Type B pancreatic cell (in vitro differentiated cells): ENCODE measurements at places on chromosomes 16 and 17.

DNA sequence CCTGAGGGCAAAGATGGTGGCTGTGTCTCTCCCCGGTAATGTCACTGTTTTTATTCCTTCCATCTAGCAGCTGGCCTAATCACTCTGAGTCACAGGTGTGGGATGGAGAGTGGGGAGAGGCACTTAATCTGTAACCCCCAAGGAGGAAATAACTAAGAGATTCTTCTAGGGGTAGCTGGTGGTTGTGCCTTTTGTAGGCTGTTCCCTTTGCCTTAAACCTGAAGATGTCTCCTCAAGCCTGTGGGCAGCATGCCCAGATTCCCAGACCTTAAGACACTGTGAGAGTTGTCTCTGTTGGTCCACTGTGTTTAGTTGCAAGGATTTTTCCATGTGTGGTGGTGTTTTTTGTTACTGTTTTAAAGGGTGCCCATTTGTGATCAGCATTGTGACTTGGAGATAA lies 5.5 kb upstream of the RAPGEFL1 start:
- DNase-seq, result no peak

DNA sequence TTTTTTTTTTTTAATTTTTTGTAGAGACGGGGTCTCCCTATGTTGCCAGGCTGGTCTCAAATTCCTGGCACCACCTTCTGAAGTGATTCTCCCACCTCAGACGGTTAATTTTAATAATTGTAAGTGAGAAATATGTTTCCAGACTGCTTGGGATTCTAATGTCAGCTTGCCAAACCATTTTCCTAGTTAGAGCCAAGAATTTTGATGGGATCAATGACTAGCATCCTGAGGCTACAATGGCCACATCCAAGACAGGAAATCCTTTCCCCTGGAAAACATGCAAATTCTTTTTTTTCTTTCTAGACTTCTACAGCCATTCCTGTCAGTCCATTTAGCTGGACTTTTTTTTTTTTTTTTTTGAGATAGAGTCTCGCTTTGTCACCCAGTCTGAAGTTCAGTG lies 32.6 kb downstream of the IGF2BP1 start:
- no peak for DNase-seq

DNA sequence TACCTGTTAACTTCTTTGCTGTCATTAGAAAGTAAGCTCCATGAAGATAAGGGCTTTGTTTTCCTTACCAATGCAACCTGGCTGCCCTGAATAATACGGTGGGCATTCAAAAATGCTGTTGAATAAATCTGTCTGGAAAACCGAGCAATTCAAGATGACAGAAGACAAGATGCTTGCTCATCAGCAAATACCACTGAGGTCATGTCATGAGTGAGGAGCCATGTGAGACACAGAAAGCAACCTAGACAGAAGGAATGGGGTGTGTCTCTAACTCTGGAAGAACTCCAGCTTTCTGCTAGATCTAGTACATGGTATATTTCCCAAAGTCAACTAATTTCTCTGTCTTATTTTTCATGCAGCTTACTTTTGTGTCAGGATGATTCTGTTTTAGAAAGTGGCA lies 64.2 kb downstream of the STH start:
- DNase-seq, result no peak

- no peak for DNase-seq
Observed at GRCh38 chr16:11100239-11100750, 155.7 kb downstream of the SOCS1 start.

GRCh38 chr17:17626151-17626805 lies 34.8 kb upstream of the PEMT start:
- no peak for DNase-seq

DNA sequence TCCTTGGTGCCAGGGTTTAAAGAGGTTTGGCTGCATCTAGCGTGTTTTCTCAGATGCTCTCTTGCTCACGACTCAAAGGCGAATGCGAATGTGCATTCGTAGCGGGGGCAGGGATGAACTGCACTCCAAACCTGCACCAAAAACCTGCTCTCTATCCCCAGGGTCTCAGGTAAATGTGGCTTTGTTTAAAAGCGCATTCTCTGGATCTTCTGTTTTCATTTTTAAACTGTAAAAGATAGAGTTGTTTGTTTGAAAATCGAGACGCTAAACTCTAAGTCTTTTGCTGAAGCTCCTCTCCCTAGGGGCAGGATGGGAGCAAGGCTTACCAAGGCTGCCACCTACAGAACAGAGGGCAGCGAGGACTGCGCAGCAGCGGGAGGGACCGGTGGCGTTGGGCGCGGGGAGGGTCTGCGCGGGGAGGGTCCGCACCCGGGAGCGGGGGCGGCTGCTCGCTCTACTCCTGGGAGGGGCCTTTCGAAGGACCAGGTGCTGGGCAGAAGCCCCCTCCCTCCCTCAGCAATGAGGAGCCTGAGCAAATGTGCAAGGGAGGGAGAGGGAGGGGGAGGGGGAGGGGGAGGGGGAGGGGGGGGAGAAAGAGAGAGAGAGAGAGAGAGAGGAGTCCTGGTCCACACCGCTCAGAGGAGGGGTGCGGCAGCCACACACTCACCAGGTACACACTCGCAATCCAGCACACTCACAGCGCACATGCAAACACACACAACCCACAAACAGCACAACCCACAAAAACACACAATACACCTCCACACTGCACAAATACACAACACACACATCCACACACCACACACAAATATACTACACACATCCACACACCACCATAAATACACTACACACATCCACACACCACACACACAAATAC lies 142.8 kb downstream of the GRIN2A start:
- no peak for DNase-seq

DNA sequence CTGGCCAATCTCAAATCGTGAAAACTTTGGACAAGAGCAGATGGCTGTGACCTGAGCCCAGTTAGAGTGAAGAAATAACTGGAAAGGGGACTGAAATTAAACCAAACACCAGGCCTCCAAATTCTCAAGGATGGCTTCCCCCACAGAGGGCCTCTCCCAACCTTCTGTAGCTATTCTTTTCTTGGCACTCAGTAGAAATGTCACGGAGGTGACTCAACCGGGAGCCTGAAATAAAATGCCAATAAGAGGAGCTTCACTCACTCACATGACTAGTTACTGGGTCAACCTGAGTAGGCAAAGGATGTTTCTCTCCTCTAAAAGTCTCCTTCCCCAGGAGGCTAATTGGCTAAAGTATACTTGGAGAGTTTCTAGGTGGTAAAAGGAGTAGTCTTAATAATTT lies 230.7 kb downstream of the MAF start:
- no peak for DNase-seq

DNA sequence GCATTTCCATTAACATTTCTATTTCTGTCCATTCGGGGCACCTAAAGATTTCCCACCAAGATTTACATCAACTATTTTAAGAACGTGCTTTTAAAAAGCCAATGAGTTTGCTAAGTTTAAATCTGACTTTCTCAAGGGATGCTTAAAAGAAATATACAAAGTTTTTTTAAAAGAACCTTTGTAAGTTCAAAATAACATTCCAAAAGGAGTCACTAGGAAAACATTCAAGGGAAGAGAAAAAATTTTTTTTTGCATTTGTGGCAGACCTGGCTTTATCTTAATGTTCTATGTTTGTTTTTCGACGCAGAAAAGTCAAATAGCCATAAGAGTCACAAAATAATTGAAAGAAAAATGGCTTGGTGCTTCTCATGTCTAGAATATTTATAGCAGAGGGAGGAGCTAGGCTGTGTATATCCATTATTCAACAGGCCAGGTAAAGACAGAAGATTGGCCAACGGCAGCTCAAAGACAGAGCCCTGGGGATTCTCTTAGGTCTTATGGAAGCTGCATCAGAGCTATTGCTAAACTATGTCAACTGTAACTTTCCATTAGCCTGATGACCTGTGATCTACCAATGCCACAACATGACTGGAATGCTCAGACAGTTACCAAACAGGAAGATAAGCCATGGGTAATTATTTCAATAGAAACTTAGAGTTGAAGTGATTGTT lies 37.8 kb upstream of the MYOCD start:
- DNase-seq, result no peak

DNA sequence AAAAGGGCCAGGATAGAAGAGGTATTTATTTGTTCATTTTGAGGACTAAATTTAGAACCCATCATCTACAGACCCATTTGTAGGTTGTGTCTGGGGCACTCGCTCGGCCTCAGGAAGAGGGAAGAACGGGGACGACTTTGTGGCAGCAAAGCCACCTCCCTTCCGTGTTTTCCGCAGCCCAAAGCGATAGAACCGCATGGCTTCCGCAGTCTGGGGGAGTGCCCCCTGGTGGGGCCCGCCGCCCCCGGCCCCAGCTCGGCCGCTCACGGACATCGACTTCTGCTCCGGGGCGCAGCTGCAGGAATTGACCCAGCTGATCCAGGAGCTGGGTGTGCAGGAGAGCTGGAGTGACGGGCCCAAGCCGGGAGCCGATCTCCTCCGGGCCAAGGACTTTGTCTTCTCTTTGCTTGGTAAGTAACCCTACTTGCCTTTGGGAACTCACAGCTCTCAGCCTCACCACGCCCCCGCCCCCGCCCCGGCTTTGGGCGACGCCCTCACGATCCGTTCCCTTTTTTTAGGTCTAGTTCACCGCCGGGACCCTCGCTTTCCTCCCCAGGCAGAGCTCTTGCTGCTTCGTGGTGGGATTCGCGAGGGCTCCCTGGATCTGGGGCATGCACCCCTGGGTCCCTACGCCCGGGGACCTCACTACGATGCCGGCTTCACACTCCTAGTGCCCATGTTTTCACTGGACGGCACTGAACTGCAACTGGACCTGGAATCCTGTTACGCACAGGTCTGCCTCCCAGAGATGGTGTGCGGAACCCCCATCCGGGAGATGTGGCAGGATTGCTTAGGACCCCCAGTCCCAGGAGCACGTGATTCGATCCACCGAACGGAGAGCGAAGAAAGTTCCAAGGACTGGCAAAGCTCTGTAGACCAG lies 681 bp downstream of the TMEM102 start:
- no peak for DNase-seq

- DNase-seq, result no peak
Observed at GRCh38 chr17:67689534-67690177, 28.1 kb upstream of the NOL11 start.

DNA sequence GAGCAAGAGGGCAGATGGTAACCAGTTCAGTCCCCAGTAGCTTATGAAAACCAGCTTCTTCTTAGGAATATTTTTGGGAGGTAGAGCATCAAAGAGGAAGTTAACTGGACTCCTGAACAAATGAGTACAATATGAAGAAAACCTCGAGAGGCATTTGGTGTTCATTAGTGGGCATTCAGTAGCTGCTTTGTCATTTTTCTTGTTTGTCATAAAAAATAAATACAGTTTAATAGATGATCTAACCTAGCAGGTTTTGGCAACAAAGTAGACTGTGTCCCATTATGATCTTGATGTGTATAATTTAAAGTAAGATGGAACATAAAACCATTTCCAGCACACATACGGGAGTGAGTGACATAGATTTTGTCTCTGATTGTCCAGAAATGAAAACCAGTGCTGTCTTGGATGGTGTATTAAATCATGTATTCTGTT lies 173.1 kb downstream of the HS3ST3A1 start:
- no peak for DNase-seq

DNA sequence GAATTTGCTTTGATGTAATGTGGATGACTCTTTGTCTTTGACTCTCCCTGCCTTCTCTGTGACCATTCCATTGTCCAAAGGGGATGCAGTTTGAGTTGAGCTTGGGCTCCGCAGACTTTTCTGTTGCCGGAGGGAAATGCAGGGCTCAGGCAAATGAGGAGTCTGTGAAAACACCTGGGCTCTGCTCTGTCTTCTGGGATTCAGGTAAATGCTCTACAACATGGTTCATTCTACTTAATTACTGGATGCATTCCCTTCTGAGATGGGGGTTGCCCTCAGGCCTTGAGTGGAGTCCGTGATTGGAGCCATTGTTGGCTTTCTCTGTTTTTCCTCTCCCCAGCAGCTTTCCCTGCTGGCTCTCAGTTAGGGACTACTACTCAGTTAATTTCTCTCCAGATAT lies 26.4 kb upstream of the SPNS2 start:
- no peak for DNase-seq

DNA sequence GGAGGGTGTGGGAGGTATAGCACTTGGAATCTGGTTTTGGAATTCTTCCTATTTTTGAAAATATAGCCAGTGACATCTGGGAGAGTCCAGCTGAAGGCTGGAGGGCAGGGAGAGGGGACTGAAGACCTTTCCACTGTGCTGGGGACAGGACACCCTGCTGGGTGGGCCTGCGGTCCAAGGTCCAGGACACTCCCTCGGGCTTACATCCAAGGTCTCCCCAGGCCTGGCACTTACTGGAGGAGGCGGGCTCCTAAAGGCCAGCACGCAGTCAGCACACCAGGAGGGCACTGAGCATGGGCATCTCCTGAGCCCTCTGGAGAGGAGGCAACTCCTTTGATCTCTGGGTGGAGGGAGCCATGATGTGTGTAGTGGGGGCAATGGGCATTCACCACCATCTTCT lies 35.5 kb upstream of the ETV4 start:
- DNase-seq, result no peak

DNA sequence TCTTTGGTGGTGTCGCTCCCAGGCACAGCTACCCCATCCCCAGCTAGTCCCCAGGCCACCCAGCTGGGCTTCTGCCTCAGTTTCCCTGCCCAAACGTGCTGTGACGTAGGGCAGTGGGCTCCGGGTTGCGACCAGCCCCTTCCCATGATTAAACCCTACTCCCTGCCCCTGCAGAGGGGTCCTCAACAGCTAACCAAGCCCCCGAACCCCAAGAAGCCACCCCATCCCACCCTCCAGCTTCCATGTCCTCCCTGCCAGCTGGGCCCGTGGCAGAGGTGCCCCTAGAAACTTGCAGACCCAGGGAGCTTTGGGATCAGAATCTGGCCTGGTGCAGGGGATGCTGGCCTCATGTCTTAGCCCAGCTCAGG lies 879 bp upstream of the NTN3 start:
- DNase-seq, result no peak

DNA sequence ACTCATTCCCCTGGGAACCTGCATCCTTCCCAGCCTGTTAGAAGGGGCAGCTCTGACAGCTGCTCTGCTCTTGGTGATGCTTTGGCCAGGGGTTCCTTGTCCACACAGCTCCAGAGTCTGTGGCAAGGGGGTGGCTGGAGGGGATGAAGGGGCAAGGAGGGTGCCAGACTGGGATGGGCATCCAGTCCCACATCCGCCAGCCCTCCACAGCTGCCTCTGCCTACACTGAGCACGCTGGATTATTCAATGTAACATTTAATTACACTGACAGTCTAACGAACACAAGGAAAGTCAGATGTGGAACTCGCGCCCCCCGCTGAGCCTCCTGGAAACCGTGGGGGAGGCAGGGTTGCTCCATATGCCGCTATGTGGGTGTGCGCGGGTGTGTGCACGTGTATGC lies 101.1 kb downstream of the C16orf78 start:
- no peak for DNase-seq

- DNase-seq, result no peak
Observed at GRCh38 chr16:5000573-5001001, 33.1 kb downstream of the NAGPA start.

DNA sequence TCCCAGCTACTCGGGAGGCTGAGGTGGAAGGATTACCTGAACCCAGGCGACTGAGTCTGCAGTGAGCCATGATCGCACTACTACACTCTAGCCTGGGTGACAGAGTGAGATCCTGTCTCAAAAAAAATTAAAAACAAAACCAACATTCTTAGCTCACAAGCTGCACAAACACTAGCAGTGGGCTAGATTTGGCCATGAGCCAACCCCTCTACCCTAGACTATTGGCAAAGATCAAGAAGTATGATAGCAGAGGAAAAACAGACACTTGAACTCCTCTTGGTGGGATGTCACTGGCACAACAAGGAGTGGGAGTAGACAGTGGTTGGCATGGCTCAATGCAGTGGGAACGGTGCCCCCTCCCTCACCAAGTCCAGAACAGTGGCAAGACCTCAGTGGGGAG lies 19.6 kb upstream of the RIPOR1 start:
- no peak for DNase-seq
